Suprapubic skin (tissue), 4 donors: ENCODE measurements at places on chromosomes 4 and X.

DNA sequence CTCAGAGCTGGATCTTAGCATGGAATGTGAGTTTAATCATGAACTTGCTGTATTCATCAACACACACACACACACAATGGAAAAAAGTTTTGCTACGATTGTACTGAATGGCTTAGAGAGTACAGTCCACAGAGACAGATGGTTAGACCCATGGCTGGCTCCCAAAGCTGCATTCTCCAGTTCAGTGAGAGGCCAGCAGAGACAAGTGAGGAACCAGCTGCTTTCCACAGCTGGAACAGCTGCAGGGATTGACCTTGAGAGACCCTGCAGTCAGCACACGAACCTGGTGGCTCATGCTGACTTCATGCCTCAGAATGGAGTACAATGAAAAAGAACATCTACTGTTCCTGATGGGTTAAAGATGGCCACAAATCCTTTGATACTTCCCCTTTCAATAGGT, 94.5 kb downstream of the DHX15 start:
- DNase-seq: no peak

DNA sequence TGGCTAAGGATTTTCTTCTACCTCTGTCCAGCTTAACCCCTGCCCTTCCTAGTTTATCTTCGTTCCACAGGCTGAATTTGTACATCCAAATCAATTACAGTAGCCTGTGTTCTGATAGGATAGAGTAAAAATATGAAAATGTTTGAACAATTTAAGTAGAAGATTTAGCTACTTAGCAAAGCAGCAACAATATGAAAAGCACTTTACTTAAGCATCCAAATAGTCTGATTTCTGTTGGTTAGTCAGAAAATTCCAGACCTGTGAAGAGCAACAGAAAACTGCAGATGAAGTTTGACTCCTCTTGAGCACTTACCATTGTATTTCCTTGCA, 2.0 kb downstream of the ARSJ start:
- DNase-seq: no peak

DNA sequence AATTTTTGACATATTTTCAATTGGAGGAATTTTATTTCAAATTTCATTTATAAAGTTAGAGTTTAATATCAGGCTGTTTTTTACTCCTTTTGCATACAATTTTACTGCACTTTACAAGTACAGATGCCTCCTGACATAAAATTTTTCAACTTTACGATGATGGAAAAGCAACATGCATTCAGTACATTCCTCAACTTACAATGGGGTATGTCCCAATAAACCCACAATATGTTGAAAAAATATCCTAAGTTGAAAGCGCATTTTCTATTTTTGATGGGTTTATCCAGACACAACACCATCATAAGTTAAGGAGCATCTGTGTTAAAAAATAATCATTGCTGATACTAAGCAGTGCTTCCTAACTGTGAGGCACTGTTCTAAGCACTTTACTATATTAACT, 4.3 kb downstream of the KLHL5 start:
- no peak for DNase-seq

- no peak for DNase-seq
Measured at GRCh38 chr4:142558851-142559250, 287.2 kb downstream of the INPP4B start.

DNA sequence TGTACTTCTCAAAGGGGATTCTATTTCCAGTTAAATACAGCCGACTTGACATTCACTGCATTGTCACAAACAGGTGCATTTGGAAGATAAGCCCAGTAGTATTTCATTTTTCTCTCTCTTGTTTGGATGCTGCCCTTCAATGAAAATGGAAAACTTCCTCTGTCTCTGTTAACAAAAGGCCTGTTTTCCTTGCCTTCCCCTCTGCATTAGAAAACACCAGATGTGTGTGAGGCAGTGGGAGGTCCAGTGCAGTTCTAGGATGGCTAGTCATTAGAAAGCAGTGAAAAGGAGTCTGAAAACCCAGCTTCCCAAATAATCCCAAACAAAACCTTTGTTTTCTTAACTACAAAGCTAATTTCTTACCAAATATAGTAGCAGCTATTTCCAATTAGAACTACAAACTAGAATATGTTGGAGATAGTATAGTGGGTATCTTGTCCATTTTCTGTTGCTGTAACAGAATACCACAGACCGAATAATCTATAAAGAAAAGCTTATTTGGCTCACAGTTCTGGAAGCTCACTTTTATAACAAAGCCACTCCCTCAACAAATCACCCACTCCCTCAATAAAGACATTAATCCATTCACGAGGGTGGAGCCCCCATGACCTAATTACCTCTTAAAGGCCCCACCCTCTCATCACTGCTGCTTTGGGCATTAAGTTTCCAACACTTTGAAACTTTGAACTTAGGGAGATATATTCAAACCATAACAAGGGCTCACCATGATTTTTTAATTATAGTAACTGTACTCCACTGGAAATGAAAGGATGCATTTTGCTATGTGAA, 452.1 kb upstream of the RPS6KA3 start:
- no peak for DNase-seq

DNA sequence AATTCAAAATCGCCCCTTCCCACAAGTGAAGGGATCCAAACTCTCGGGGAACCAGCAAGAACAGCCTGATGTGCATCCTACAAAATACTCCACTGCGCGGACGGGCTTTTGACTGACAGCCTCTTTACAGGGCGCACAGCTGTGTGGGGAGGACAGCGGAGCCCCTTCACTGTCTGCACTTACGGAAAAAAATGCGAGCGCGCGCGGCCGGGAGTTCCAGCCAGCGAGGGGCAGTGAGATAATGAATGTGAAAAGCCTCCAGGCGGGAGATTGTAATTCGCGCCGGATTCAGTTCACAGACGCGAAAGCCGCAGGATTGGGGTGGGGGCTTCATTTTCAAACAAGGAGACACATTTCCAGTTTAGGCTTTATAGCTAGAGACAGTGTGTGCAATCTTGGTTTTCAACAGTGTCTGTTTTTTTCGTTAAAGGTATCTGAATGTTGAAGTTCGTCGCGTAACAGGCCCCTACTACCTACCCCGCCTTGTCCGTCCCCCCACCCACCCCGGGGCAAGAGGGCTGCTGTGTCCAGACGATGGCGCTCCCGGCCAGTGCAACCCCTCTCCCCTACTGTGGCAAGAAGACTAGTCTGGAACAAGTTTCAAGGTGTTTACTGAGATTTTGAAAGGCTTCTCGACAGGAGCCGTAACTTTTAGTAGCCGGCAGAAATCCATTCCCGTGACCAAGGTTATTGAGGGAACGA, 1.7 kb upstream of the GPR50 start:
- DNase-seq: no peak

- DNase-seq: no peak
Measured at GRCh38 chr4:179678093-179678814, 2236.0 kb upstream of the AGA start.

GRCh38 chr4:825971-826330, at the start of gene CPLX1:
CPLX1 (minus strand) TSS chr4:826129; CDS start chr4:824522, 1,607 bp downstream.
- DNase-seq: no peak

GRCh38 chr4:124904723-124905388, 192.3 kb upstream of the ANKRD50 start:
- no peak for DNase-seq

GRCh38 chrX:66015152-66015831, 24.6 kb downstream of the VSIG4 start:
- no peak for DNase-seq

DNA sequence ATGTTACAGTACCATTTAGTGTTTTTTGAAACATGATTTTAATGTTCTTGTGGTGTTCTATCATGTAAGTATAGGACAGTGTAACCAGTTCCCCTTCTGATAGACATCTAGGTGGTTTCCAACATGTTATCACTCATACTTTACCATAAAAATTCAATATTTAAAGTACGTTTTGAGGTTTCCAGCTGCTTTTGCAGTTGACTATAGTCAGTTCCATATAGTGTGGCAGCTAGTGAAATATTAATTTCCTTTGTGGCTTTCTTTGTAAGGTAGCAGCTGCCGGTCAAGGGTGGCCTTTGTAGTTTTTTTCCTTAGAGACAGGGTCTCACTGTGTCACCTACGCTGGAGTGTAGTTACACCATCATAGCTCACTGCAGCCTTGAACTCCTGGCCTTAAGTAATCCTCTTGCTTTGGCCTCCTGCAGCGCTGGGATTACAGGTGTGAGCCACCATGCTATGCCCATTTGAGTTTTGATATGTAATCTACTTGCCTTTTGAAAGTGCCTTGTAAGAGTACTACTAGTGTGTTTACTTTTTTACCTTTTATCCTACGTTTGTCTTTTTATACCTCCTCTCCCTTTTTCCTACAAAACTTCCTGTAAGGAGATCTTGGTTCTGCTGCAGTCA, 63.0 kb downstream of the ARHGAP10 start:
- DNase-seq: no peak

DNA sequence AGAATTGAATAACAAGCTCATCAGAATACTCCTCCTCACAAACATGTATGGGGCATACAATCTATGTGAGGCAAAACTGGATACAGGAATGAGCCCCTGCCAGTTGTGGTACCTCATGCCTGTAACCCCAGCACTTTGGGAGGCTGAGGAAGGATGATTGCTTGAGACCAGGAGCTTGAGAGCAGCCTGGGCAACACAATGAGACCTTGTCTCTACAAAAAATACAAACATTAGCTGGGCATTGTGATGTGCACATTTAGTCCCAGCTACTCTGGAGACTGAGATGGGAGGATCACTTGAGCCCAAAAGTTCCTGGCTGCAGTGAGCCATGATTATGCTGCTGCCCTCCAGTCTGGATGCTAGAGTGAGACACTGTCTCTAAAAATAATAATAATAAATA, 611.0 kb downstream of the NLGN4X start:
- DNase-seq: no peak

GRCh38 chr4:41184009-41184408, 30.3 kb downstream of the APBB2 start:
- no peak for DNase-seq

GRCh38 chr4:15712214-15712613, 9.3 kb downstream of the BST1 start:
- DNase-seq: no peak

GRCh38 chrX:40149286-40150175, 51.8 kb upstream of the BCOR start:
- DNase-seq: no peak

- no peak for DNase-seq
Measured at GRCh38 chr4:9949573-9949972, 71.7 kb downstream of the SLC2A9 start.

- DNase-seq: no peak
Measured at GRCh38 chr4:97185233-97185632, 958.0 kb downstream of the STPG2 start.

DNA sequence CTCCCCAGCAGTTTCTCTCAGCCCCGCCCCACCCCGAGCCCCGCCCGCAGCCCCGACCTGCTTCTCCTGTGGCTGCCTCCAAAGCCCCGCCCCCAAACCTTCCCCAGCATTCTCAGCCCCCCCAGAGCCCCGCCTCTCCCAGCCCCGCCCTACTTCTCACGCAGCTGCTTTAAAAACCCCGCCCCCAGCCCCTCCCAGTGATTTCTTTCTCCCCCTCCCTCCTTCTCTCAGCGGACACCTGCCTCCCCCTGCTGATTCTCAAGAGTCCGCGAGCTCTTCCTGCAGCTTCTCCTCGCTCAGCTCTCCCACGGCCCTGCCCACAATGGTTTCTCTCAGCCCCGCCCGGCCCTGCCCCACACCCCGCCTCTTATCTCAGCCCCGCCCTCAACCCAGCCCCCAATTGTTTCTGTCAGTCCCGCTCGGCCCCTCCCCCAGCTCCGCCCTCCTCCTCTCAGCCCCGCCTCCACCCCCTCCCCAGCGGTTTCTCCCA, 636 bp upstream of the EOLA1 start:
- peak; percentile 95 for DNase-seq
